PC-9 (cell line): ENCODE measurements at places on chromosomes 16 and 17. TPM values are rescaled to one million over a fixed set of nuclear protein-coding genes. Genes with fewer than 3 reads are reported as not detected.

GRCh38 chr17:41763327-41763726, 23.2 kb downstream of the JUP start:
- no peaks in the 10 kb centered on the region for H3K27me3 ChIP-seq
- H3K36me3 ChIP-seq: peaks cover 20% of the 10 kb centered on the region
- no peak overlapping the region for H3K27ac ChIP-seq
- no peak overlapping the region for H3K4me3 ChIP-seq

DNA sequence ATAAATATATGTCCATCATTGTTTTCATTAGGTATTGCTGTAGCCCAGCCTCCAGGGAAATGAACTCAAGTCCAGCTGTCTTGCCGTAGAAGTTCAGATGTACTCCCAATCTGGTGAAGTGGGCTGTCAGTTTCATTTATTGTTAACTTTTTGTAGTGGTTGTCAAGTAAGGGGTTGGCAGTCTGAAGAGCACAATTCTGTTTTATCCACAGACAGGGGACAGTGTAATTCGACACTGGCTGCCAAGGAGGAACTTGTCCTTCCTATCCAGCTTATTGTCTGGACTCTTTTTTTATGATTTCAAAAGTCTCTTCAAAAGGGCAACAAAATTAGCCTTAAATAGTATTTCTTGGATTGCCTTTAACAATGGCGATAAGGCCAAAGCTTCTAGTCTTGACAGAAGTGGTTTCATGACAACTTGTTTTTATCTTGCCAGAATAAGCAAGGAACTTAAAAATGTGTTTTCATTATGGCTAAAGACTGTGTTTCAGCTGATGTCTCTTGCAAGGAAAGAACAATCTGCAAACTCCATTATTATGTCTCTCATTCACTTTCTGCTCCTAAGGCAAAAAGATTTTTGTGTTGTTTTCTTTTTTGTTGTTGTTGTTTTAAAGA, 73.9 kb upstream of the TANC2 start:
- peaks cover 44% of the 10 kb centered on the region for H3K4me1 ChIP-seq
- H3K36me3 ChIP-seq: no peaks in the 10 kb centered on the region
- no peaks in the 10 kb centered on the region for H3K27me3 ChIP-seq

DNA sequence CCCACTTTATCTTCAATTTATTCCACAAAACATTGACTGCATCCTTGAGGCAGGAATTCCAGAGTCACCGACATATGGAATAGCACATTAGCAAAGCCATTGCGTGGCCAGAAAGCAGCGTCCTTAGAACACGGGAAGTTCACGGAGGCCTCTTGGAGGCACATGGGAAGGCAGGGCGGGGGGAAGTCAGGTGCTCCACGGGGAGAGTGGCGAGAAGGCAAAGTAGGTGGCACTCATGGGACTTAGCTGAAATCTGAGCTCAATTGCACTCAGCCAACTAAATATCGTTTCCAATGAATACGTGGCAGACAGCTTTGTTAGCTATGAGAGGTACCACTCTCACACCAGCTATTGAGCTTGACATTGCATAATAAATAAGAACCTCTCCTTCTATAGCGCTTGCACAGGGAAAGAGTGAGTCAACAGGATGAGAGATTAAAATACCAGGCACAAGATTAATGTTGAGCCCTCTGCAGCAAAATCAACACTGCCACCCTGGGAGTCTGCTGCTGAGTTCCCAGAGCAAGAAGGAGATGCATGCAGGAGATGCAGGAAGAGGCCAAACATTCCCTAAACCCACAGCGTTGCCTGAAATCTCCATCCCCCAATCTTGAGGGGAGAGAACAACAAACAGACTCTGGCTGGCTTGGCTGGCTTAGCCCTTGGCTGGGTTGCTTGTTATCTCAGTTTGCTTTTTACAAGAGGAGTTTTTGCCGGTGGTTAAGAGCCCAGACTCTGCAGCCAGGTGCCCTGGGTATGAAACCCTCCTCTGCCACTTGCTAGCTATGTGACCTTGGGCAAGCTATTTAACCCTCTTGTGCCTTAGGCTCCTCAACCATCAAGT, 28.8 kb downstream of the ABCC12 start:
- no peaks in the 10 kb centered on the region for H3K27me3 ChIP-seq
- H3K27ac ChIP-seq: peak overlapping the region; percentile 94
- H3K36me3 ChIP-seq: no peaks in the 10 kb centered on the region
- H3K4me1 ChIP-seq: peaks cover 77% of the 10 kb centered on the region

DNA sequence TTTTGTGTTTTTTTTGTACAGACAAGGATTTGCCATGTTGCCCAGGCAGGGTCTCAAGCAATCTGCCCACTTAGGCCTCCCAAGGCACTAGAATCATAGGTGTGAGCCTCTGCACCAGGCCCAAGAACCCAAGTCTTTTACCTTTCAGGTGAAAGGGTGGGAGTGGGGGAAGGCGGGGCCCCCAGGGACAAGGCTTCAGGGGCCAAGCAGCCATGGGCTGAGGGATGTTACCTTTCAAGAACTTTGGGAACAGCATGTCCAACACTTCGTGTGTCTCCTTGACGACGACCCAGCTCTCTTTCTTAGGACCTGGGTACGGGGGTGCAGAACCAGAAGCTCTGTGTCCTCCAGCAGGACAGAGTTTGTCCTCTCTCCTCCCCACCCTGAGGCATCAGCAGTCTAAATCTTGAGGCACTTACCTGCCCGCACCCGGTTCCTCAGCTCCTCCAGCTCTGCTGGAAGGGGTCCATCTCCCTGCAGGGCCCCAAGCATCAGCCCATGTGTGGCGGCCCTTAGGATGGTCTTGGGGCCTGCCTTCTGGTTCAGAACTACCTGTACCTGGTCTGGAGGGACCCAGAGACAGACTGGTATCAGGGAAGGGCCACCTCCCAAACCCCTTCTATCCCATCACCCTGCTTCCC, 9.0 kb downstream of the SLC5A2 start:
- no peaks in the 10 kb centered on the region for H3K27me3 ChIP-seq
- H3K27ac ChIP-seq: no peak overlapping the region
- 0 out of 2 replicates have a peak, but pooled peaks cover 8% of the 10 kb centered on the region for H3K4me1 ChIP-seq
- no peak overlapping the region for H3K4me3 ChIP-seq
- no peaks in the 10 kb centered on the region for H3K36me3 ChIP-seq
- DNase-seq: no peak

The LPCAT2 gene
- total RNA-seq: 87.7 and 92.6 TPM in 2 replicates

GRCh38 chr17:82449883-82450356, 632 bp downstream of the CYBC1 start:
- no peak overlapping the region for H3K27ac ChIP-seq
- H3K4me3 ChIP-seq: peak overlapping the region; percentile 94
- no peaks in the 10 kb centered on the region for H3K36me3 ChIP-seq
- no peak for DNase-seq
- no peaks in the 10 kb centered on the region for H3K27me3 ChIP-seq
- H3K4me1 ChIP-seq: peaks cover 12% of the 10 kb centered on the region; the same call in 1 of the 2 replicates

DNA sequence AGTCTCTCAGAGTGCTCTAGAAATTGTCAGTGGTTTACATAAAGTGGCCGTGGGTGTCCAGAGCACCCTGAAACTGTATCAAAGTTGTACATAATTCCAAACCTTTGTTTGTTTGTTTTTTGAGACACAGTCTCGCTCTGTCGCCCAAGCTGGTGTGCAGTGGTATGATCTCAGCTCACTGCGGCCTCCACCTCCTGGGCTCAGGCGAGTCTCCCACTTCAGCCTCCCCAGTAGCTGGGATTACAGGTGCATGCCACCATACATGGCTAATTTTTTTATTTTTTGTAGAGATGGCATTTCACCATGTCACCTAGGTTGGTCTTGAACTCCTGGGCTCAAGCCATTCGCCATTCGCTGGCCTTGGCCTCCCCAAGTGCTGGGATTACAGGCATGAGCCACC, 24.3 kb upstream of the ADGRG1 start:
- H3K27me3 ChIP-seq: no peaks in the 10 kb centered on the region
- H3K27ac ChIP-seq: no peak overlapping the region
- H3K4me1 ChIP-seq: peaks cover 26% of the 10 kb centered on the region
- no peak overlapping the region for H3K4me3 ChIP-seq
- H3K36me3 ChIP-seq: no peaks in the 10 kb centered on the region

DNA sequence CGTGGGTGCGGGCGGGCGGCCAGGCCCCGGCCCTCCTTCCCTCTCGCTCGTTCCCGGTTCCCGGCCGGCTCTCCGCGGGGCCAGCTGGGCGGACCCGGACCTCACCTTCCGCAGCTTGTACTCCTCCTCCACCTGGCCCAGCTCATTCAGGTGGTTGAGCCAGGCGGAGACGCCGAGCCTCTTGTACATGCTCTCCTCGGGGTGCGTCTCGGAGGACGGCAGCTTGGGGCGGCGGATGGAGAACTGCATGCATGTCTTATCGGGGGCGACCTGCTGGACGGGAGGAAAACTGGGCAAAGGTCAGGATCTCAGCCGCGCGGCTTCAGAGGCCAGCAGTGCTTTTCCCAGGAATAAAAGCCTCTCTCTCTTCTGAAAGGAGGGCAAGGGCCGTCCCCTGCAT, 85.4 kb downstream of the TBC1D16 start:
- no peaks in the 10 kb centered on the region for H3K36me3 ChIP-seq
- H3K4me1 ChIP-seq: no peaks in the 10 kb centered on the region
- H3K4me3 ChIP-seq: no peak overlapping the region
- H3K27me3 ChIP-seq: no peaks in the 10 kb centered on the region
- no peak for DNase-seq
